Activated CD4-positive, alpha-beta T cell treated with anti-CD3 and anti-CD28 coated beads for 1 hour (primary cell): ENCODE measurements at places on chromosomes 12 and 14.

- no peak for DNase-seq
Measured at GRCh38 chr14:41072776-41073175, 533.9 kb upstream of the LRFN5 start.

DNA sequence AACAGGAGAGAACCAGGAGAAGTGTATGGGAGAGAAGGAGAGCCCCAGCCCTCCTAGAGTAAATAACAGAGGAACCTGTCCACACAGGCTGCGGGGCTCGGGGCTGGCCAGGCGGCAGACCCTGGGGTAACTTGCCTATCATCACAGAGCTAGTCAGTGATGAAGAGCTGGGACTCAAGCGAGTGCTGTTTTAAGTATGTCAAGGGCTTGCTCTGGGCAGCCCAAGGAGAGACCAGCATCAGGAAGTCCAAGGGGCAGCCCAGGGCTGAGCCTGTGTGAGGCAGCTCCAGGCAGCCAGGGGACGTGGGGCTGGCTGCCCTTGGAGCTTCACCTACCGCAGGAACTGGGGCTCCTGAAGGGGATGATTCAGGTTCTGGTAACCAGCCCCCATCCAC, 10.0 kb downstream of the VWF start:
- no peak for DNase-seq

DNA sequence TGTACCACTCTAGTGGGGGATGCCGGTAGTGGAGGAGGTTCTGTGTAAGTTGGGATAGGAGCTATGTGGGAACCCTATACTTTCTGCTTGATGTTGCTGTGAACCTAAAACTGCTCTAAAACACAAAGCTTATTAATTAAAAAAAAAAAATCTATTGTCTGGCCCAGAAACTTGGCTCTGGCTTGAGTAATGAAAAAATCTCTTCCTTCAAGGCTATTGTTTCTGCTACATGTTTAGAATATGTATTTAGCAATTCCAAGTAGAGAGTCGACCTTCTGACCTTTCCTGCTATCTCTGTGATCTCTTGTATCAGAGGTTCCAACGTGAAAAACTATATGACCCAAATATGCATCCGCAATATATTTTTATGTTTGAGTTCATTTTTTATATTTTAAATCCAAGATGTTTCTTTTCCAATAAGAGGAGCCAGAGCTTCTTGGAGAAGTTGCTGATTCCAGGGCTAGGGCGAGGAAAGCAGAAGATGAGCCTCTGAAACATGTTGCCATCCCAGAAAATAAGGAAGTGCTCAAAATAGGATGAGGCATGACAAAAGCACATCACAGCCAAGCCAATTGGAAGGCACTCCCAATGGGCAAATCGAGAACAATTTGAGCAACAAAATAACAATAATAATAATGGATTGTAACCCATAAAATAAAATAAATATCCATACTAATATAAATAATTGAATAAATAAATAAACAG, 184.6 kb upstream of the TMEM260 start:
- no peak for DNase-seq

DNA sequence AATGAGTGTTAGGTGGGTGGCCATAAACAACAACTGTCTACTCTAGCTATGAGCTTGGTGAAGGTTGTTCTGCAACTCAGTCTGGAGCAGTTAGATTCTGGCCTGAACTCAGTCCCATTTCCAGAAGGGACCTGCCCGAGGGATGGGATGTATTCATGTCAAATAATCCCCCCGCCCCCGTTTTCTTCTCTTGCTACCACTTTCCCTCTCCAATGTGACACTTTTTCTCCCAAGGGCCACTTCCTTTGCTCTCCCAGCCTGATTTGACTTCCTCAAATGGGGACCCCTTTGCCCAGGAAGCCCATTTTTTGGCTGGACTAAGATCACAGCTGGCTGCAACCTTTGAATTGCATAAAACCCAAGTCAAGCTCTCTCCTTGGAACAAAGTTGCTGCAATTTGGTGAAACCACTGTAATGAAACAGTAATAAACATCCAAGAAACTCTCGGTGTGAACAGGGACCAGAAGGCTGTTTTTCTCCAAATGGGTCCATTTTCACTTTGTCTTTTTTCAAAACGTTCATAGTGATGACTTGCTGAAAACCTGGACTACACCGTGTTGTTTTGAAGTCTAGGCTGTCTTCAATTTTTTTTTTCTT, 137.2 kb upstream of the GSC start:
- no peak for DNase-seq

GRCh38 chr14:26478967-26479366, 118.9 kb downstream of the NOVA1 start:
- no peak for DNase-seq

- no peak for DNase-seq
Measured at GRCh38 chr12:88855301-88855700, 275.0 kb upstream of the KITLG start.

GRCh38 chr12:80178846-80179245, 79.5 kb downstream of the OTOGL start:
- no peak for DNase-seq

DNA sequence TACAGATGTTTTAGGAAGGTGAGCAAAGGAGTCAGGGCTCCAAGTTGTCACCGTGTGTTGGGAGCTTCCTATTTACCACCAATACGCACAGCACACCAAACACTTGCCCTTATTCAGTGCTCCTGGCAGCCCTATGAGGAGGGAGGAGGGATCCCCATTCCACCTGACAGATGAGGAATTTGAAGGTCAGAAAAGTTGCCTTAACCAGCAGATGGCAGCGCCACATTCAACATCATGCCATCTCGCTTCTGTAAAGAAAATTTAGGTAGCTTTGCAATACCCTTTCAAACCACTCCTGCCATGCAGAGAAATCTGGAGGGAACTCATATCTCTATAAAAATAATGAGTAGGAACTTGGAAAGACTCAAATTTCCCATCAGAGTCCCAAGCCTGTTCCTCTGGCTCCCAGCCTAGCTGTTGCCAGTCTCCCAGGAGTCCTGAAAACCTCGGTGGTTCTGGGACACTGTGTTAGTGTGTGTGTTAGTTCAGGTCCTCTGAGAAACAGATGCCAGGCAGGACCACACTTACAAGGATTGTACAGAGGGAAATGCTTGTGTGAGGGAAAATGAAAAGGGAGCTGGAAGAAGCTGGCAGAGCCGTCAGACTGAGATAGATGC, 410.5 kb downstream of the MED13L start:
- no peak for DNase-seq

DNA sequence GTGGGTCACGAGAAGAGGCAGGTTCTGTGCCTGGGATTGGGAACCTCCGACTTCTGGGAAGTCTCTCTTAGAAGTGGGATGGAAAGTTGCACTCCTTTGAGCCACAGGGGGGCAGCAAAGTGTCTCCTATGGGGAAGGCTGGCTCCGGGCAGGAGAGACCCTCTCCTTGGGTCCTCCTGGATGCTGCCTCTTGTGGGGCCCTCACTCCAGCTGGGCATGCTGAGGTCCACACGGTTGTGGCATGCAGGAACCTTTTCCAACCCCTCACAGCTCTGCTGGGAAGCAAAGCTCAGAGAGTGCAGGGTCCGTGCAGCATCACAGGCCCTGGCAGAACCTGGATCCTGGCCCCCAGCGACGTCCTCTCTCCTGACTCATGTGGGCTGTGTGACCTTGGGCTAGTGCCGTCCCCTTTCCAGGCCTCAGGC, 17.4 kb downstream of the SDSL start:
- DNase-seq: no peak

DNA sequence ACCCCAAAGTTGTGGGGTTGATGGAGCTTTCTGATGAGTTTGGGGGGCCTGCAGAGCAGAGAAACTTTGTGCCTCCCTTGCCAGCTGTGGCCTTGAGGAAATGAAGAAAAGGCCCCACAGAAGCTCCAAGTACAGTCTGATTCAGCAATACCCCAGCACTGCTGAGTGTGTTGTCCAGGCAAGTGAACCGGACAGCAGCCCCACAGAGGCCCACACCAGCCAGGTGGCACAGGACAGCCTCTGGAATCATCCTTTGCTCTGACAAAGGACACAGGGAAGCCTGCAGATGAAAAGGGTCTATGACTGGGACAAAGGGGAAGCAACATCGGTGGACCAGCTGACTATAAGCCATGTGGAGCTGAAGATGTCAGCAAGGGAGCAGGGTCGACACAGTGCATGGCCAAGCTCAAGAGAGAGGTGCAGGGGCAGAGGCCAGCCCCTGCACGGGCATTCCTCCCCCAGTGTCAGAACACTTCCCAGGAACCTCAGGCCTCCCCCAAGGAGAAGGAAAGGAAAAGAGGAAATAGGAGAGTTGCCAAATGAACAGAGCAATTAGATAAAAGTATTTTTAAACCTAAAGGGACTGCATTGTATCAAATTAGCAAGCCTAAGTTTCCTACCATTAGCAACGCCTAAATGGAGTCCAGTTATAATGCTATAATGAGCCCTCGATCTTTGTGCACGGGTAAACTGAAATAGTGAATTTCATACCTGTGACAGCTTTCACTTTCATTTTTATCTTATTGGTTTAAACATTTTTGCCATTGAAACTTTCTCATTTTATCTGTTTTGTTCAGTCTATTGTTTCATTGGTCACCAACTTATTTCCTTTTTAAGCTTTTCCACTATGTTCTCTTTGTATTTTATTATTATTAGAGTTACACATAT, 46.3 kb upstream of the PTGDR start:
- no peak for DNase-seq
